ENCODE measurements at places on chromosomes 7 and 10. TPM values are rescaled to one million over a fixed set of nuclear protein-coding genes. Genes with fewer than 3 reads are reported as not detected.

PLAC9 gene
- total RNA-seq, result not detected

- H3K27me3 ChIP-seq, result no peaks in the 10 kb centered on the region
- H3K27ac ChIP-seq, result no peak overlapping the region
- peaks cover 39% of the 10 kb centered on the region for H3K4me1 ChIP-seq
- H3K4me3 ChIP-seq, result no peak overlapping the region
Measured at GRCh38 chr10:96890172-96890513, 58.0 kb downstream of the LCOR start.

GRCh38 chr10:82674036-82674435 lies 799.0 kb downstream of the NRG3 start:
- H3K27ac ChIP-seq, result no peak overlapping the region
- H3K4me3 ChIP-seq, result no peak overlapping the region
- DNase-seq, result no peak
- no peaks in the 10 kb centered on the region for H3K4me1 ChIP-seq
- H3K27me3 ChIP-seq, result no peaks in the 10 kb centered on the region
- no peaks in the 10 kb centered on the region for H3K36me3 ChIP-seq

- no peak overlapping the region for H3K27ac ChIP-seq
- H3K4me3 ChIP-seq, result no peak overlapping the region
- no peaks in the 10 kb centered on the region for H3K27me3 ChIP-seq
- no peaks in the 10 kb centered on the region for H3K4me1 ChIP-seq
Measured at GRCh38 chr7:128219636-128220035, 21.4 kb upstream of the LEP start.

DNA sequence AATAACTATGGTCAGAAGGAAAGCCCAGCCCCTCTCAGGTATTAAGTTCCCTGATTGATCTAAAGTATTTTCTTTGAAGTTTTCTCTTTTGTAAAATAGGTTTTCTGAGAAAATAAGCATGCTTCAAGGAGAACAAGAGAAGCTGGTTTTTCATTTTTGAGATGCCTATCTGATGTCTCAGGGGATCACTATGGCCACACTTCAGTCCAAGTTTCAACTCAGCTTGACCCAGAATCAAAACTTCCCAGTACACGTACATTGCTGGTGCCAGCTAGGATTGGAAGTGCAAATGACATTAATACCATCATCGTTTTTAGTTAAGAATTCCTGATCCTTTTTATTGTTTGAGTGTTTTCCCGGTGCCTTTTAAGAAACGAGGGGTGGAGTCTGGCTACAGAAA lies 7.2 kb downstream of the ITIH5 start:
- no peaks in the 10 kb centered on the region for H3K36me3 ChIP-seq
- no peak overlapping the region for H3K4me3 ChIP-seq
- H3K27ac ChIP-seq, result no peak overlapping the region
- no peak for DNase-seq

All from activated CD8-positive, alpha-beta T cell treated with anti-CD3 and anti-CD28 coated beads for 36 hours (primary cell).